ENCODE measurements at places on chromosomes 5 and 9. TPM values are rescaled to one million over a fixed set of nuclear protein-coding genes. Genes with fewer than 3 reads are reported as not detected.

- DNase-seq, result no peak
These were observed 558 bp upstream of the SMAD5 start for GRCh38 chr5:136132087-136132486.

- no peak for DNase-seq
These were observed 184.3 kb downstream of the ARHGAP26 start for GRCh38 chr5:142954455-142954854.

DNA sequence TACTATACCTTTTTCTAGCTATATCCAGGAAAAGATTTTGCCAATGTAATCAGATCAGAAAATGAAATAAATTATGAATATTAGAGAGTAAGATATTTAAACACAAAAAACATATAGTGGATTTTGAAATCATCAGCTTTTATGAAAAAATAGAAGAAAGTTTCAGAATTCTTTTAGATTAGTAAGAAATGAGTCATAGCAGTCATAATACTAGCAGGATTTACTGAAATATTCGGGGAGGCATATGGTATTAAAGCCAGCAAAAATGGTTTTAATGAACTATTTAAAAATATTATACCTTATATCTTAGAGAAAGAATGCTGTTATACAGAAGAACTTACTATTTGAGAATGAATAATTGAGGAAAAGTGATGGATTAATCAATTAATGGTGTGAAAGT lies 303.6 kb upstream of the NUDT12 start:
- DNase-seq, result no peak

DNA sequence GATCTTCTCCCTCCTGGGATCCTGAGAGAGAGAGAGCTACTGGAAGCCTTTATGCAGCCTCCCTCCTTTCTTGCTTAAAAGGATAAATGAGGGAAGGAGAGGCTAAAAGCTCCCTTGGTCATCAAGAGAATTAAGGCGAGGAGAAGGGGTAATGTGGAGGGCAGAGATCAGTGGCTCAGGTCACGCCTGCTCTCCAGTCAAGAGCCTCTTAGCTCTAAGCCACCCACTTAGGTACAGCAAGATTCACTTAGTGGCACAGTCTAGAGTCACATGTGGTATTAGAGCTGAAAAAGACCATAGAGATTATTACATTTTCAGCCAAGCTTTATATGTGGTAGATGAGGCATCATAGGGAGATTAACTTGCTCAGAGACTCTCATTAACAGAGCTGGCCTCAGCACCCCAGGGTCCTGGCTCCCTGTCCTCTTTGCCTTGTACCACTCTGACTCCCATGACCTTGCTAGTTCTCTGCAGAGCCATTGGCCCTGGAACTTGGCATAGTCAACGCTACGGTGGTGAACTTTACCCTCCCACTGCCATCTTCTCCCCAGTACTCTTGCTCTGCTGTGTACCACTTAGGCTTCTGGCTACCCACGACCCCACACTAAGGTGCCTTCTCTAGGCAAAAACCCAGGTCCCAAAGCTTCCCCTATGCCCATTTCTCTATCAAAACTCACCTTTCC lies 37.6 kb downstream of the MFAP3 start:
- DNase-seq, result no peak

DNA sequence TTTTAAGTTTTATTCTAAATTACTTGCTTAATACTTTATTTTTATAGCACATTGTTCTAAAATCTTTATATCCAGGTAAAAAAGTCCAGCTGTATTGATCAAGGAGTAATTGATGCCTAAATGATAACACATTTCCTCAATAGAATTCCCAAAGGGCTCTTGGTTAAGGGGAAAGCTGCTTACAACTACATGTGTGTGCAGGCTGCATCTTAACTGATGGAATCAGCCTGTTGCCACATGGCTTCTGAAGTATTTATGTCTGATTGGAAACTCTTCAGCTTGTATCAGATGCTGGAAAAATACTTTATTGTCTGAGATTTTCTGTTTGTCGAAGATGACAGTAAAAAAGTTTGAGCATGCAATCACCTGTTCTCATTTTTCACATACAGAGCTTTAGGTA lies 182.6 kb downstream of the FBXL7 start:
- DNase-seq, result no peak

- DNase-seq, result no peak
These were observed 2.7 kb downstream of the TNFAIP8 start for GRCh38 chr5:119358530-119358900.

GRCh38 chr9:34454571-34455065 lies 3.8 kb downstream of the FAM219A start:
- no peak for DNase-seq

- DNase-seq, result no peak
These were observed 289.9 kb upstream of the SMC2 start for GRCh38 chr9:103804077-103804735.

- DNase-seq, result no peak
These were observed 246.5 kb downstream of the PCSK5 start for GRCh38 chr9:76136986-76137385.

GRCh38 chr9:120856700-120857099 lies 14.0 kb upstream of the PSMD5 start:
- DNase-seq, result peak; percentile 74

GRCh38 chr9:31519011-31519410 lies 865.4 kb upstream of the ACO1 start:
- no peak for DNase-seq

GRCh38 chr5:76351176-76351575 lies 51.9 kb upstream of the IQGAP2 start:
- DNase-seq, result no peak

DNA sequence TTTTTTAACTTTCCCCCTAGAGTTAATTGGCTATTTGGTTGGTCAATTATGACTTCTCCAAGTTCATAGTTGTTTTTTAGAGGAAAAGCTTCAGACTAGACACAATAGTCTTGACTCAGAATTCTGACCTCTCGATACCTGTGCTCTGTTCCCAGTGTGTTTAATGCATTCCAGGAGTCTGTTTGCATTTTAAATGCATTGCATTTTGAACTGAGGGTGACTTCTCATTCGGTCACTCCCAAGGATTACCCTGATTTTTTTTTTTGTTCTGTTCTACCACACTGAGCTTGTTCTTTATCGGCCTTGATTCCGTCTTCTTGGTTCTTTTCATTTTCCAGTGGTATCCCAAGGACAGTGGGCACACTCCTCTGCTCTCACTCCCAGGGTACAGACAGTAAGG lies 16.3 kb downstream of the ARHGEF28 start:
- DNase-seq, result no peak

GRCh38 chr9:38652044-38652443 lies 31.6 kb upstream of the ANKRD18A start:
- no peak for DNase-seq

DNA sequence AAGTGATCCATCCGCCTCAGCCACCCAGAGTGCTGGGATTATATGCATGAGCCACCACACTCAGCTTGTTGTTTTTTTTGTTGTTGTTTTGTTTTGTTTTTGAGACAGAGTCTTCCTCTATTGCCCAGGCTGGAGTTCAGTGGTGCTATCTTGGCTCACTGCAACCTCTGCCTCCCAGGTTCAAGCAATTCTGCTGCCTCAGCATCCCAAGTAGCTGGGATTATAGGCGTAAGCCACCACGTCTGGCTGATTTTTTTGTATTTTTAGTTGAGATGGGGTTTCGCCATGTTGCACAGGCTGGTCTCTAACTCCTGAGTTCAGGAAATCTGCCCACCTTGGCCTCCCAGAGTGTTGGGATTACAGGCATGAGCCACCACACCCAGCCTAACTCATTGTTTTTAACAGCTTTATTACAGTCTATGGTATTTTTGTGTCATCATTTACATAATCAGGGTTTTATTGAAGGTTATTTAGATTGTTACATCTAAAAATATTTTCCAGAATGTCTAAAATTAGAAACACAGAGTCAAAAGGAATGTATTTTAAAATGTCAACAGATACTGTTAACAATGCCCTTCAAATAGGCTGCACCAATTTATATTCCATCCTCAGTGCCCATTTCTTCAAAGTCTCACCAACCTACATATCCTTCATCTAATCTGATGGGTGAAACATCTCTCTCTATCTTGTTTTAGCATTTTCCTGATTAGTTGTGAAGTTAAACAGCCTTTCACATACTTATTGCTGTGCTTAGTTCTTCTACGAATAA lies 18.6 kb downstream of the KIF3A start:
- DNase-seq, result no peak

GRCh38 chr9:137312852-137313325 lies 10.8 kb upstream of the NRARP start:
- DNase-seq, result peak; percentile 49

DNA sequence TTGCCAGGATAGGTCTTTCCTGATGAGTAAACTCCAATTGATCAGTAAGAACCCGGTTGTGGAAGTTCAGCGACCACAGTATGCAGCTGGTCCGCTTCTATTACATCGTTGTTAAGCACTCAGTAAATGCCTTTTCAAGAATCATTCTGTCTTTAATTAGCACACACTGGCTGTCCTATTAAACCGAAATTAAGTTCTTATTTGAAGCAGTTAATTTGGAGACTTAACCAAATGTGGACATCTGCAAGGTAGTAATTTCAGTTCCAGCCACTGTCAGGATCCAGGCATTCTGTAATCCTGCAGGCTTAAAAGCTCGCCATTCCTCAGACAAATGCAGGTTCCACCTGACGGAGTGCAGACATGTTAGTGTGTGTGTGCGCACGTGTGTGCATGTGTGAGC lies 254.6 kb downstream of the IRX2 start:
- DNase-seq, result no peak

DNA sequence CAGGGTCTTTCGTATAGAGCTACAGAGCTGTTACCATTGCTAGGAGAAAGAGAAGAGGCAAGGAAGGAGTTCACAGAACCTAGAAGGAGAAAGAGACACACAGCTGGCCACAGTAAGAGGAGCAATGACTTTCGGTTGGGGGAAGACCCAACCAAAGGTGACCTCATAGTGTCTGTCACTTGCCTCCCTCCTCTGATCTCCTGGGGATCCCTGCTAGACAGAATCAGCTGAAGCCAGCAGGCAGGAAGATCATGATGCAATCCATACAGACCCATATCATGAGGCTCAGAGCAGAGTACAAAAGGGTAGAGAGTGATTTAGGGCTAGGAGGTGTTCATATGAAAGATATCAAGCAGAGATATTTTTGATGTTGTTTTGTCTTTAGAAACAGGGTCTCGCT lies 26.0 kb upstream of the EPB41L4B start:
- DNase-seq, result no peak

Gene IFNK
- total RNA-seq, result not detected

Gene PCDHGA5
- 0.68 TPM for total RNA-seq

Gene NRG2
- total RNA-seq, result 0.12 TPM

Gene CTNNAL1
- total RNA-seq, result 24.5 TPM

Gene FBXW2
- total RNA-seq, result 42.5 TPM

Gene FOXD4L4
- not detected for total RNA-seq

Gene BTNL3
- total RNA-seq, result not detected

Gene C9orf153
- 0.19 TPM for total RNA-seq

Gene GABRG2
- not detected for total RNA-seq

Gene SPINK13
- not detected for total RNA-seq

Gene NIPSNAP3A
- total RNA-seq, result 23.9 TPM

Gene ALDH1A1
- total RNA-seq, result 603 TPM

Gene LPAR1
- total RNA-seq, result 1.6 TPM

Gene PCDHGA8
- total RNA-seq, result 0.88 TPM
